Testis (tissue), 5 donors: ENCODE measurements at places on chromosomes 16 and 17. TPM values are rescaled to one million over a fixed set of nuclear protein-coding genes. Genes with fewer than 3 reads are reported as not detected.

- no peak for DNase-seq
Measured at GRCh38 chr17:21263376-21263775, 10.2 kb upstream of the NATD1 start.

GRCh38 chr17:59490216-59490615, 75.2 kb upstream of the DHX40 start:
- DNase-seq, result no peak

The CRHR1 gene
- 1.9 TPM for total RNA-seq

- DNase-seq, result peak; percentile 21
Measured at GRCh38 chr16:83771306-83771942, 36.4 kb upstream of the HSBP1 start.

The SYNGR3 gene
- 33.5 TPM for total RNA-seq

The KRTAP4-12 gene
- not detected for total RNA-seq

DNA sequence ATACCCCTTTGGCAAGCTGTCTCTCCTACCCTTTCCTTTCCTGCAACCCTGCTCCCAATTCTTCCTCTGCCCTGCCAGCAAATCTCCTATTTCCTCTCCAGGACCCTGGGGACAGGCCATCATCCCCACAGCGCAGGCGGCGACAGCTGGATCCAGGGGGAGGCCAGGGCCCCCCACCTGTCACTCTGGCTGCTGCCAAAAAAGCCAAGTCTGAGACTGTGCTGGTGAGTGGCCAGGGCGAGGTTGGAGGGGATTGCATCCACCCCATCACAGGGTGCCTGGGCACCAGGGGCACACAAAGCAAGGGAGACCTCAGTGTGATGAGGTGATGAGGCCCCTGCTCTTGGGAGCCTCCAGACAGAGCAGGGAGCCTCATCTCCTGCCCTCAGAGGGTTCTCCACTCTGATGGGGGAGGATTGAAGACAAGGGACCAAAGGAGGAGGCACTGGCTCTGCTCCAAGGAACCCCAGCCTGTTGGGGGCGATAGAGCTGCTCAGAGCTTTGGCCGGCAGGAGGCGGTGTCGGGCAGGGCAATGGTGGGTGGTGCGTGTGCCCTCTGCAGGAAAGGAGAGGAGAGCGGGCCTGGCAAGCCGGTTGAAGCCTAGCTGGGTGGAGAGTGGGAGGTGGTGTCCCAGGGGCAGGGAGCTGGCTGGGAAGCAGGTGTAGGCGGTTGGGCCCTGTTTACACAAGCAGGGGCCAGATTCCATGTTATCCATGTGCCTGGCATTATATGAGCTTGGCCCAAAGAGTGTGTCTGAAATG, 15.6 kb upstream of the PDK2 start:
- DNase-seq, result no peak

The RFNG gene
- 73.3 TPM for total RNA-seq

The CNEP1R1 gene
- total RNA-seq, result 64.1 TPM

DNA sequence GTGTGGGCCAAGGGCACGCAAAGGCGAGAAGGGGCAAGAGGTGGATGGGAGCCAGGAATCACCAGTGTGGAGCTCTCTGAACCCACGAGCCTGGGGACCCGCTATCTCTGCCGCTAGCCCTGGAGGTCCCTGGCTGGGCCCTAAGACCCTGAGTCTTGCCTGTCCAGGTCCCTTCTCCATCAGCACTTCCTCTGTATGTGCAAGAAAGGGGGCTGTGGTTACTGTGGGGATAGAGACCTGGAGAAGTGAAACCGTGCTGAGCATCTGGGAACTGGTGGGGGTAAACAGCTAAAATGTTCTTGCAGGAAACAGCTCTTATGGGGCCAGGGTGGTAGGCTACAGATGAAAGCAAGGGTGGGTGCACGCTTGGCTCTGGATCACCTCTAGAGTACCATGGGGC, 3.1 kb downstream of the SPNS3 start:
- DNase-seq, result no peak

DNA sequence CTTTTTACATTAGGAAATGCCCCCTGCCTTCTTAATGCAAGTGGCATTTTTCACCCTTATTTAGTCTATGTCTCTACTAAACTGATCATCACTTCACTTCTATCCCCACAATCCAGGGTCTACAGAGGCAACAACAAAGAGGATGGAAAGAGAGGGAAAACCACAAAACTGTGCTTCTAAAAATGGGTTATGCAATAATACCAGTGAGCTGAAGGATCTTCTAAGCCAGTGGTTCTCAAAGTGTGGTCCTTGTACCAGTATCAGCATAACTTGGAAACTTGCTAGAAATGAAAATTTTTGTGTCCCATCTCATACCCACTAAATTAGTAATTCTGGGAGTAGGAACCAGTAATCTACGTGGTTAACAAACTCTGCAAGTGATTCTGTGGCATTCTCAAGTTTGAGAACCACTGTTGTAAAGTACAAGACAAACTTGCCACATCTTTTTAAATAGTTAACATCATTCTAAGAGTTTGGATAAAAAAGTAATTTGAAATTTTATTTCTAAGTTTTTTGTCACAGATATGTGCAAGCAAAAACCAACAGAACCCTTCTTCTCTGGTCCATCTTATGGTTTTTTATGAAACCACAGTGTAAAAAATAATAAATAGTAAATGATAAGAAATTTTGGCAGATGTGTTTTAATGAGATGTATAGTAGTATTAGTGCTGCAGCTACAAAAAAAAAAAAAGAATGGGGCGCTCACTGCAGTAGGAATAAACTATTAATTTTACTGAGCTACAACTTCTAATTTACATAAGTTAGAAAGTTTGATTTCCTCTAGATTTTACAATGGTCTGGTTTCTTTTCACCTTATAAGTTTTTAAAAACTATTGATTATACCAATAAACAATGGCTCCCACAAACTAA, 16.2 kb downstream of the CDC27 start:
- no peak for DNase-seq

The CLEC3A gene
- 0.55 TPM for total RNA-seq

The GUCY2D gene
- 1.7 TPM for total RNA-seq

- DNase-seq, result no peak
Measured at GRCh38 chr16:14001521-14001920, 69.6 kb upstream of the MRTFB start.

DNA sequence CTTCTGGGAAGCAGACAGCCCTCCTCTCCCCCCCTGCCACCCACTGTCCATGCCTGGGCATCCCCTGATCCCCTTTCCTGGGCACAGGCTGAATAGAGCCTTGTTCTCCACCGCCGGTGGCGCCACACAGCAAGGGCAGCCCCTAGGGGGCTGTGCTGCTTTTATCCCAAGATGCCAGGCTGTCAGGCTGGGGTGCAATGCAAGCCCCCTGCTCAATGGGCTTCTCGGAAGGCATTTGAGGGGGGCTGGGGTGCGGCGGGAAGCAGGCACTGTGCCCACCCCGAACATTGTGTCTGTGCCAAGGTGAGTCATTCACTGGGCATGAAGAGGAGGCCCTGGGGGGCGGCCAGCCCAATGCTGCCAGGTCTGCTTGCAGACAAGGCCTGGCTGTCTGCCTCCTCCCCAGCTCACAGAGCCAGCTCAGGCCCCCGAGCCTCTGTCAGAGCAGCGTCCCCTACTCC, 1.5 kb upstream of the GFAP start:
- DNase-seq, result no peak

DNA sequence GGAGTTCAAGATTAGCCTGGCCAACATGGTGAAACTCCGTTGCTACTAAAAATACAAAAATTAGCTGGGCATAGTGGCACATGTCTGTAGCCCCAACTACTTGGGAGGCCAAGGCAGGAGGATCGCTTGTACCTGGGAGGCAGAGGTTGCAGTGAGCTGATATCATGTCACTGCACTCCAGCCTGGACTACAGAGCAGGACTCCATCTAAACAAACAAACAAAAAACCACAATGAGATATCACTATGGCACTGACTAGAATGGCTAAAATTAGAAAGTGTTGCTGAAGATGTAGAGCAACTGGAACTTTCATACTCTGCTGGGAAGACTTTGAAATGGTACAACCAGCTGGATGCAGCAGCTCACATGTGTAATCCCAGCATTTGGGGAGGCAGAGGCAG, 6.5 kb upstream of the TNK1 start:
- no peak for DNase-seq

- no peak for DNase-seq
Measured at GRCh38 chr16:11916524-11917285, 949 bp upstream of the GSPT1 start.

DNA sequence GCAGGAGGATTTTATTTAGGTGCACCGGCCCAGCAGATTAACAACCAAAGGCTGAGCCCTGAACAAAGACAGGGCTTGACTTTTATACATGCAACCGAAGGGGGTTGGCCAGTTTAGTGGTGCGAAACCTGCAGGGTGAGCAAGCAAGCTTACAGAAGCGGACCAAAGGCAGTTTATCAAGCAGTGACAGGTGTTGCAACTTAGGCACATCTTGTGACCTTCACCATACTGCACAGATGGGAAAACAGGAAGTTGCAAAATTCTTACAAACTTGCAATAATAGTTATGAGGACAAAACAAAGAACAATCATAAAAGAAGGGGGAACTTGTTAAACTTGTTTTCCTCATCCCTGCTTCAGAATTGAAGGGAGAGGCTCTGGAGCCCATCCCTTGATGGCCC, 1265.1 kb downstream of the CDH8 start:
- DNase-seq, result no peak

GRCh38 chr17:67570797-67571196, 146.9 kb upstream of the NOL11 start:
- DNase-seq, result no peak

GRCh38 chr16:9836118-9836736, 346.0 kb downstream of the GRIN2A start:
- peak; percentile 22 for DNase-seq

- DNase-seq, result no peak
Measured at GRCh38 chr16:31461921-31462804, 2.9 kb downstream of the ARMC5 start.

The CDH11 gene
- 24.0 TPM for total RNA-seq

The DPEP3 gene
- total RNA-seq, result 127 TPM

DNA sequence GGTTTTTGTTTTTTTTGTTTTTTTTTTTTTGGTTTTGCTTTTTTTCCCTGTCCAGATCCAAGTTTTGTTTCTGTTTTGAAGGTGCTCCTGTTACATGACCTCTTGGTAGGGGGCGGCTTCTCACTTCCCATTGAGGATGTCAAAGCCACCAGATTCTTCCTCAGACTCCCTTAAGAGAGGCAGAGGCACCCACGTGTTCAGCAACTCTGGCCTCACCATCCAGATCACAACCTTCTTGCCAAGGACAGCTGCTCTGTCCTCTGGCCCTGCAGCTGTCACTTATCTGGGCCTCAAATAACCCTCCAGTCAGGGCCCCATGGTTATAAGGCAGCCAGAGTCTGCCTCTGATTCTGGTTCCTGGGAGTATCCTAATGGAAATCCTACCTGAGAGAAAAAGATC, 208.5 kb downstream of the STX8 start:
- DNase-seq, result no peak

GRCh38 chr17:48995974-48996721, 1.0 kb upstream of the IGF2BP1 start:
- DNase-seq, result peak; percentile 35

DNA sequence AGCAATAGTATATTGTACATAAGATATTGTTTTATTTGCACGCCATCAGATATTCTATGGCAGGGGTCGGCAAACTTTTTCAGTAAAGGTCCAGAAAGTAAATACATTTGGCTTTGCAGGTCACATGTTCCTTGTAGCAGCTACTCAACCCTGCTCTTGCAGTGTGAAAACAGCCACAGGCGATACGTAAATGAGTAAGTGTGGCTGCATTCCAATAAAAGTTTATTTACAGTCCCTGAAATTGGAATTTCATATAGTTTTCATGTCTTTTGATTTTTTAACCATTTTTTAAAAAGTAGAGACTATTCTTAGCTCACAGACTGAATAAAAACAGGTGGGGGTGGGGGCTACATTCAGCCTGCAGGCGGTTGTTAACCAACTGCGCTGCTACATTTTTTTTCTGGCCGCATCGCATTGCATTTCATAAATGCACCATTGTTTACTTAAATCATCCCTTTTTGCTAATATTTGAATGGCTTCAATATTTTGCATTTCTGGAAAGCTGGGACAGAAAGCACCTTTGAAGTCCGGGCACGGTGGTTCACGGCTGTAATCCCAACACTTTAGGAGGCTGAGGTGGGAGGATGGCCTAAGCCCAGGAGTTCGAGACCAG, 50.5 kb upstream of the HAPSTR1 start:
- DNase-seq, result no peak

DNA sequence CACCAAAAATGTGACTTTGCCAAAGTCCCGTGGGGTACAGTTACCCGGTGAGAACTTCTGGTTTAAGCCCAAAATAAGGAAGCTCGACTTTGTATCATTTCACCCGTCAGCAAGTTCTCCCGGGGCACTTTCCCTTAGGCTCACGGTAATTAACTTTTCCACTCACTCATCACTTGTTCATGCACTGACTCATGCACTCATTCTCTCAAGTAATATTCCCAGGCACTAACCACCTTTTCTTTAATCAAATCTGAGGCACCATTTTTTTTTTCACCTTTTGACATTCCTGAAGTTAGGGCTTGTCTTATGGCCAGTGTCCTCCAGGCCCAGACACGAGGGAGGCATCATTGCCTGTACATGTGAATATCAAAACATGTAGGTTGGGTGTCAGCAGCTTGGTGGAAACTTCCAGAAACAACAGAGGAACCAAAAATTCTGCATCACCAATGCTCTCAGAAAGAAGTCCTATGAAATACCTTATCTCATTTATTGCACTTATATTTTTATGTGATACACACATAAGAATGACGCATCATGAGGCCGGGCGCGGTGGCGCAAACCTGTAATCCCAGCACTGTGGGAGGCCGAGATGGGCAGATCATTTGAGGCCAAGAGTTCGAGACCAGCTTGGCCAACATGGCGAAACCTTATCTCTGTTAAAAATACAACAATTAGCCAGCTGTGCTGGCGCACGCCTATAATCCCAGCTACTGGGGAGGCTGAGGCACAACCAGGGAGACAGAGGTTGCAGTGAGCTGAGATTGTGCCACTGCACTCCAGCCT, 36.1 kb upstream of the ATP2C2 start:
- DNase-seq, result no peak

The MARVELD3 gene
- total RNA-seq, result 1.3 TPM

- DNase-seq, result peak; percentile 68
Measured at GRCh38 chr17:42819939-42820535, 4.0 kb downstream of the BECN1 start.

GRCh38 chr17:74187761-74188160, 15.7 kb upstream of the RPL38 start:
- no peak for DNase-seq

GRCh38 chr16:49504626-49505025, 131.0 kb downstream of the C16orf78 start:
- no peak for DNase-seq

The TEKT5 gene
- total RNA-seq, result 20.7 TPM

GRCh38 chr16:72536723-72537435, 364.9 kb upstream of the PMFBP1 start:
- DNase-seq, result no peak

GRCh38 chr16:49274591-49274990, 7.0 kb downstream of the CBLN1 start:
- DNase-seq, result no peak
